CD4-positive, alpha-beta T cell treated with Interleukin-12 subunit alpha and Interleukin-12 subunit beta, for 1 hour (primary cell): ENCODE measurements at places on chromosomes 5 and 9.

- no peak for DNase-seq
Measured at GRCh38 chr5:56574778-56575177, 240.6 kb upstream of the MAP3K1 start.

DNA sequence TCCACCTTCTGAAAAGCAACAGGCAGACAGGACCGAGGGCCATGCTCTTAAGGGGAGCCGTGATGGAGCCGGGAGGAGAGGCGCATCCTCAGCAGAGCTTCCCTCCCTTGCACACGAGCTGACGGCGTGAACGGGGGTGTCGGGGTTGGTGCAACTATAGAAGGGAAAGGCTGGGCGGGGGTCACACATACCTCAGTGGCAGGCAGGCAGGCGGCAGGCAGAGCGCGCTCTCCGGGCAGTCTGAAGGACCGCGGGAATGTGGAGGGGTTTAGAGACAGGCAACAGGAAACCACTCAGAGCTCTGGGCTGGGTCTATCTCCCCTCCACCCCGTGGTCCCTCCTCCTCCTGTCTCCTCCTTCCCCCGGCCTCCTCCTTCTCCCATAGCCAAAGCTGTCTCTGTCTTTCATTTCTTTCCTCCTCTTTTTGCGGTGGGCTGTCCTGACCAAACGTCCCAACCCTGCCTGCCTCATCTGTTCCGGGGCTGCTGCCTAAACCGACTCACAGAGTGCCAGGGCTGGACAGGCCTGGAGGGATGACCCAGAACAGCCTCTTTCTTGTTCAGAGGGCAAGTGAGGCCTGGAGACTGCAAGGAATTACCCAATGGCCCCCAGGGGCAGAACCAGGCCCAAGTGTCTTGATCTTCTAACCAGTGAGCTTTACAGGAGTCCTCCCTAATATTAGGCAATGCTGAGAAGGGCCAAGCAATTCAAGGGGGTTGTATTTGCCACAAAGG, at the start of gene SPARC:
TSS of gene SPARC (minus strand) at position 242 of the 734 bp plus-strand sequence. CDS start 10,727 bp downstream, outside the sequence.
- no peak for DNase-seq

DNA sequence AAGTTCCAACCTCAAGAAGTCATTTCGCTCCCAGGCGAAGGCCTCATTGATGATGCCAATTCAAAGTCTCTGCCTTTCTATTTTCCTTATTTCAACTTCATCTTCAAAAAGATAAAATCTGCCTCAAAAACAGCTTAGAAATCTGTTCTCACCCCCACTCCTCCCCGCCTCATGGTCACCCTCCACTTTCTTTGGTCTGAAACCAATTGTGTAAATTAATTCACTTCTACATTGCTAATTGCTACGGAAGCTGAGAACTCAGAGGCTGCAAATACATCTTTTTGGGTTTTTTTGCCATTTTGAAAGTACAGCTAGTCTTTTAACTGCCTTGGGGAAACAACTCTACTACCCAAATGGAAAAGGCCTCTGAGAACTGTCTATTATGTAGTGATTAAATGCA, 350.0 kb upstream of the SLC24A2 start:
- DNase-seq = no peak

- DNase-seq = peak; percentile 87
Measured at GRCh38 chr9:114930056-114930812, at the start of gene TNFSF8. TNFSF8 (minus strand) TSS chr9:114930591; CDS start chr9:114930303, 288 bp downstream.

- DNase-seq = no peak
Measured at GRCh38 chr5:96919754-96920197, 16.1 kb upstream of the LNPEP start.

- no peak for DNase-seq
Measured at GRCh38 chr9:127273326-127273725, 8.8 kb downstream of the GARNL3 start.

DNA sequence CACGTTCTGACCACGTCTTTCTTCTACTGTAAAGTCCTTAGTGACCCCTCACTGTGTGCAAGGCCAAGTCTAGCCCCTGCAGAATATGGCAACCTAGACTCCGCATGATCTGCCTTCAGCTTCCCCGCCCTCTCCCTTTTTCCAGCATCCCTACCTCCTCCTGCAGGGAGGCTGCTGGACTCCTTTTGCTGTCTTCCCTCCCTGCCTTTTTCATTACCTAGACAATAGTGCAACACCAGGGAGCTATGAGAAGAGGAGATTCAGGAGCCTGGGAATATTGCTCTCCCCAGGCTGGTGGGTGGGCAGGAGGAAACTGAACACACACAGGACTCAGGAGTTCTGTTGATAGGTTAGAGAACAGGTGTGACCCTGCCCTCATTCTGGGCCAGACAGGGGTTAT, 33.1 kb upstream of the LARP1 start:
- no peak for DNase-seq

GRCh38 chr9:35520364-35520710, 30.4 kb downstream of the RUSC2 start:
- no peak for DNase-seq

- DNase-seq = no peak
Measured at GRCh38 chr5:42950116-42950455, 90.0 kb downstream of the ANXA2R start.

- DNase-seq = no peak
Measured at GRCh38 chr9:125254231-125254630, 7.4 kb upstream of the GAPVD1 start.

- no peak for DNase-seq
Measured at GRCh38 chr5:51811883-51812471, 428.7 kb downstream of the ISL1 start.

DNA sequence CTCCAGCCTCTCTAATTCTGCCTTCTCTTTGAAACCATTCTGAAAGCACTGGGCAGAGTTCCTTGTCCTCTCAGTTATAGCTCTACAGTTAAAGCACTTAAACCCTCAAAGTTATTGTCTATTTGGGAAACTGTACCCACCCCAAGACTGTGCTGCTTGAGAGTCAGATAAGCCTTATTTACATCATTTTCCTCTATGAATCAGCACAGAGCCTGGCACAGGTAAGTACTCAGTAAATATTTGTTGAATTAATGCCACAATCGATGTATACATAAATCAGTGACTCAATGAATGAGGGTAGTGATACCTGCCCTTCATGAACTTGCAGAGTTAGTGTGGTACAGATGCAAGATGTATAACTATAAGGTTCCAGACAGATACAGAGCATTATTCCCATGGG, 549.4 kb upstream of the KLF4 start:
- DNase-seq = no peak

DNA sequence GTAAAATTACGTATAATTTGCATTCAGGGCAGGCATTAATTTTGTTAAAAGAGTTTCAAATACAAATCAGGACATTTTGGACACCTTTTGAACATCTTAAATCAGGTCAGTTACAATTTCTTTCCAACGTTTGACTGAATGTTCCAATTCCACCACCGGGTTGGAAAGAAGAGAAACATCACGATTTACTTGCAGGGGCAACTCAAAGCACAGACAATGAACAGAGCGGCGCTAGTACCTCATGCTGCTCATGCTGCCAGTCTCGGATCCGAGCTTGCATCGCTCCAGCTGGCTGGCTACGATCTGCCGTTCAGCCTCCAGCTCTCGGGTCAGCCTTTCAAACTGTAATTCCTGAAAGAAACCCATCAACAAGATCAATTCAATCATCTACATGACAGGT, 339.5 kb downstream of the CTNND2 start:
- DNase-seq = no peak
